Thoracic aorta (tissue), 2 donors: ENCODE measurements at places on chromosomes 3 and 15. TPM values are rescaled to one million over a fixed set of nuclear protein-coding genes. Genes with fewer than 3 reads are reported as not detected.

GRCh38 chr3:186365202-186365974 is 3.4 kb upstream of the DGKG start:
- peak overlapping the region; percentile 33 for H3K4me3 ChIP-seq
- DNase-seq: peak; percentile 51
- no peaks in the 10 kb centered on the region for H3K36me3 ChIP-seq
- H3K27ac ChIP-seq: peak overlapping the region; percentile 65

DNA sequence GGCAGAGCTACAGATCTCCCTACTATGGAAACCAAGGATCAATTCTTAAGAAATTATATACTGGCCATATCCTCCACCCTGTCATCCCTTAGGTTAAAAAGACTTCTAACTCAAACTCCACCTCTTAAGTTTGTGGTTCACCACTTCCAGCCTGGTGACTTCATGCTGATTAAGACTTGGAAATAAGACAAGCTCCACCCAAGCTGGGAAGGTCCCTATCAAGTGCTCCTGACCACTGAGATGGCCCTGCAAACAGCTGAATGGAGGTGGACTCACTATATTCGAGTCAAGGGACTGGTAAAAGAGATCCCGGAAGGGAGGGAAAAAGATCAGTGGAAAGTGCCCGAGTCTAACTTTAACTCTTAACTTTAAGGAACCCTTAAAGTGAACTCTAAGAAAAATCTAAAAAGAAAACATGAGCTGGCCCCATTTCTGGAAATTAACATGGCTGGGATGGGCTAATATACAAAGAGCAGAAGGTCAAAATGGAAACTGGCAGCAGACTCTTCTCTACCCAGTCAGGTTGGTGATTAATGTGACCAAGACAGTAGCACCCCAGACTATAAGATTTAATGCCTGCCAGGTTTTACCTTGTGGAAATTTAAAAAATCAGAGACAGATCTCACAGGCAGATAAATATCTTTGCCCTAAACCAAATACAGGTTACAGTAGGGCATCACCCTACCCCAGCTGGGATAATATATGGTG is 43.9 kb downstream of the PPCDC start:
- H3K4me1 ChIP-seq: peaks cover 34% of the 10 kb centered on the region
- H3K27ac ChIP-seq: peak overlapping the region; percentile 68
- no peak overlapping the region for H3K4me3 ChIP-seq
- H3K27me3 ChIP-seq: no peaks in the 10 kb centered on the region
- DNase-seq: no peak

MAP1A gene
- 29.8 TPM for total RNA-seq

MORC1 gene
- not detected for total RNA-seq

GRCh38 chr3:102059145-102059943 is 210.0 kb downstream of the NFKBIZ start:
- no peak overlapping the region for H3K4me3 ChIP-seq
- H3K27ac ChIP-seq: no peak overlapping the region
- DNase-seq: no peak
- H3K36me3 ChIP-seq: no peaks in the 10 kb centered on the region
- no peaks in the 10 kb centered on the region for H3K27me3 ChIP-seq

ITIH4 gene
- 50.6 TPM for total RNA-seq

GRCh38 chr3:24111711-24112110 is 166.6 kb downstream of the NR1D2 start:
- no peaks in the 10 kb centered on the region for H3K4me1 ChIP-seq
- H3K4me3 ChIP-seq: no peak overlapping the region
- no peaks in the 10 kb centered on the region for H3K36me3 ChIP-seq
- H3K27ac ChIP-seq: no peak overlapping the region

DNA sequence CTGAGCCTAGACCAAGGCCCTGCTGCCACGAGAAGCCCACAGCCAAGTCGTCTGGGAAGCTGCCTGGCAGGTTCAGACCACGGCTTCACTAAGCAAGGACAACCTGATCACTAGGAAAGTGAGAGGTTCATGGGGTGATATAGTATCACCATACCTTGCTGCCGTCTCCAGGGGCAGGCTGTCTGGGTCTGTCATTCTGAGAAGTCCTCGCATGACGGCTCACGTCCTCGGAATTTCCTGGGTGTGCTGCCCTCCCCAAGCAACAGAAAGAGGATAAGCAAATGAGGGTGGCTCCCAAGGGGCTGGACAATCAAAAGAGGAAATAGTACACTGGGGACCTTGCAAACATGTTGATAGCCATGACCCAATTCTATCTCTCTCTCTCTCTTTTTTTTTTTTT is 207.4 kb upstream of the IGF1R start:
- DNase-seq: no peak
- H3K27me3 ChIP-seq: no peaks in the 10 kb centered on the region
- H3K4me3 ChIP-seq: no peak overlapping the region
- no peaks in the 10 kb centered on the region for H3K36me3 ChIP-seq
- peaks cover 7% of the 10 kb centered on the region for H3K4me1 ChIP-seq

DNA sequence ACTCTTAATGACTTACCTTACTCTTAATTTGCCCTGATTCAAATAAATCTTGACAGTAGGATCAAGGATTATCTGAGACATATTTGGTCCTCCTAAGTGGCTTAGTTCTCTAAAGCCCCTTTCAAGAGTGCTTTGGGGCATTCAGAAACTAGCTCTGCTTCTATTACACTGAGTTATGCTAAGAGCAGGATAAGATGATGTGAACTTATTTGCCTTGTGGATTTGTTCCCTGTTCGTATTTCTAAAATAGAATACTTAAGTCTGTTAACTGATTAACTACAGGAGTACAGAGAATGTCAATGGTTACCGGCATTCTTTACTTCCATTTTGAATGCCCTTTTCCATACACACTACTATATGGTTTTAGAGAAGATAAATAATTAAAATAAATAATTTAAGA is 14.8 kb upstream of the FRMD4B start:
- H3K27ac ChIP-seq: no peak overlapping the region
- H3K27me3 ChIP-seq: no peaks in the 10 kb centered on the region
- no peaks in the 10 kb centered on the region for H3K4me1 ChIP-seq
- no peak for DNase-seq
- H3K4me3 ChIP-seq: no peak overlapping the region

- H3K27me3 ChIP-seq: no peaks in the 10 kb centered on the region
- H3K27ac ChIP-seq: no peak within 1 kb of the TSS
- H3K4me3 ChIP-seq: no peak within 1 kb of the TSS
- no peaks in the 10 kb centered on the region for H3K36me3 ChIP-seq
Measured at GRCh38 chr3:151873398-151873797, at the start of gene SUCNR1. SUCNR1 (plus strand) TSS chr3:151873643; CDS start chr3:151879893, 6,250 bp downstream.

BRK1 gene
- total RNA-seq: 126 TPM

CD276 gene
- 47.4 TPM for total RNA-seq

DNA sequence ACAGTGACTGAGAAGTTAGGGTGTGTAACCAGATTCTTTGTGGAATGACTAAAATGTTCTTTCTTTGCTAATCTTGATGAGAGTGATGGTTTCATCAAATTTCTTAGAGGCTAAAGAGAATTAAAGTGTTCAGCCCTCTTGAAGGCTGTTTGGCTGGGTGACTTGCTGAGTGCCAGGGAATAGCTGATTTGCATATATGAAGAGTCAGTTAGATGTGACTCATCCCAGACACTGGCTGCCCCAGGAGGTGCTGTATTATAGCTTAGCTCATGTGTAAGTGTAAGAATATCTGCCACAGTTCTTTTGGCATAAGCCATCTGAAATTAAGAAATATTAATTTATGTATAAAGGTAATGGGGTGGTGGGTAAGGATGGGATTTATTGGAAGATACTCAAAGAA is 535.1 kb downstream of the NLGN1 start:
- no peak for DNase-seq
- H3K27me3 ChIP-seq: no peaks in the 10 kb centered on the region
- H3K4me1 ChIP-seq: no peaks in the 10 kb centered on the region
- H3K4me3 ChIP-seq: no peak overlapping the region

GRCh38 chr3:170908235-170909116 is at the start of gene EIF5A2:
EIF5A2 (minus strand) TSS chr3:170908637; CDS start chr3:170907806, 831 bp downstream.
- no peaks in the 10 kb centered on the region for H3K36me3 ChIP-seq
- peak within 1 kb of the TSS; percentile 85 for H3K4me3 ChIP-seq
- peak within 1 kb of the TSS; percentile 67 for H3K27ac ChIP-seq
- H3K27me3 ChIP-seq: no peaks in the 10 kb centered on the region
- H3K4me1 ChIP-seq: peaks cover 13% of the 10 kb centered on the region

- H3K4me1 ChIP-seq: no peaks in the 10 kb centered on the region
- H3K27me3 ChIP-seq: no peaks in the 10 kb centered on the region
- DNase-seq: no peak
- H3K36me3 ChIP-seq: no peaks in the 10 kb centered on the region
- no peak overlapping the region for H3K4me3 ChIP-seq
Measured at GRCh38 chr3:74601793-74602192, 12.7 kb downstream of the CNTN3 start.

GOLGA6B gene
- total RNA-seq: not detected

- peaks cover 21% of the 10 kb centered on the region for H3K4me1 ChIP-seq
- H3K4me3 ChIP-seq: peak overlapping the region; percentile 92
- no peaks in the 10 kb centered on the region for H3K36me3 ChIP-seq
Measured at GRCh38 chr3:73622091-73622805, 2.5 kb downstream of the PDZRN3 start.

GABRG3 gene
- not detected for total RNA-seq

DNA sequence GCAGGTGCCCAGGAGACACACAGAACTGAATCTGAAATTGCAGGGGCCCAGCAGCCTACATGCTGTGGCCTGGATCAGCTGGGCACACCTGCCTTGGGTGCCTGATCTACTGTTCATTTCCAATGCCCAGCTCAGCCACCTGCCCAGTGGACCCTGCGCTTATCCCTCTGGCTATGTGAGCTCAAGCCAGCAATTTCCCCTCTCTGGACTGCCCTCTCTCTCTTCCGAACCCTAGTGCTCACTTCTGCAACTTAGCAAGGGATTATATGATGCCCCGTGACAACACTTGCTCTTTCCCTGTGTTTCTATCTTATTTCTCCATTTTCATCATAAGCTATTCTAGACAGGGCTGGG is 276.0 kb downstream of the UACA start:
- H3K4me1 ChIP-seq: no peaks in the 10 kb centered on the region
- DNase-seq: no peak
- H3K4me3 ChIP-seq: no peak overlapping the region
- H3K27me3 ChIP-seq: no peaks in the 10 kb centered on the region

DNA sequence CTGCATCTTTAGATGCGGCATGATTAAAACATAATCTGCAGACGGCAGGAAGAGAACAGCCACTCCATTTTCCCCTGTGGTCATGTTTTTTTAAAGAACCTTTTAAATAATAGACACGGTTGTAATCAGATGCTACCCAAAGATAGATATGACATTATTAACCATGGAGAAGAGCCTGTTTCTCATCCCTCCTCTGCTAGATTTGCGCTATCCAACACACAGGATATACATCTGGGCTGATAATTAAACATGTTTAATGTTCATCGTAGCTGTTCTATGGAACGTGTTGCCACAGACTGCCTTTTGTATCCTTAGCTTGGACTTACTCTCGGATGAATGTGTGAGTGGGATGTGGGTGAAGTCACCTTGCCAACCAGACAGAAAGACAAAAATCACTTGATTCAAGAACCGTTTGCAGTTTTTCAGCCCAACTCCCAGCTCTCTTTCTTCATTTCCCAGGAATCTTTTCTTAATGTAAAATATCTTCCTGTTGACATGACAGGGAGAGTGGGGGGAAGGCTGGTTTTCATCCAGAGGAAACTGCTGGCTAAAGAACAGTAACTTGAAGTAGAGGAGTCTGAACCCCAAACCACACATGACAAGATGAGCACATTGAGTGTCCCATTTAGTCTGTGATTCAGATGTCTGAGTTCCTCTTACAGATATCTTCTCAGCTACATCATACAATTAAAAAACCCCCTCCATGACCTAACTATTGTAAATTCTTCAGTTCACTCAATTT is 118.6 kb upstream of the PRICKLE2 start:
- no peak overlapping the region for H3K4me3 ChIP-seq
- H3K27ac ChIP-seq: no peak overlapping the region
- H3K27me3 ChIP-seq: no peaks in the 10 kb centered on the region
- no peak for DNase-seq

SKOR1 gene
- total RNA-seq: 0.78 TPM

SPTSSB gene
- not detected for total RNA-seq

PARP9 gene
- total RNA-seq: 31.8 TPM

P2RY14 gene
- 4.3 TPM for total RNA-seq

- H3K27me3 ChIP-seq: no peaks in the 10 kb centered on the region
- H3K27ac ChIP-seq: no peak overlapping the region
- no peaks in the 10 kb centered on the region for H3K4me1 ChIP-seq
- H3K36me3 ChIP-seq: no peaks in the 10 kb centered on the region
- H3K4me3 ChIP-seq: no peak overlapping the region
- no peak for DNase-seq
Measured at GRCh38 chr3:154849408-154849807, 230.7 kb upstream of the MME start.

GRCh38 chr15:43292375-43293078 is 25.8 kb upstream of the TGM5 start:
- H3K4me1 ChIP-seq: peaks cover 12% of the 10 kb centered on the region
- no peaks in the 10 kb centered on the region for H3K36me3 ChIP-seq

DNA sequence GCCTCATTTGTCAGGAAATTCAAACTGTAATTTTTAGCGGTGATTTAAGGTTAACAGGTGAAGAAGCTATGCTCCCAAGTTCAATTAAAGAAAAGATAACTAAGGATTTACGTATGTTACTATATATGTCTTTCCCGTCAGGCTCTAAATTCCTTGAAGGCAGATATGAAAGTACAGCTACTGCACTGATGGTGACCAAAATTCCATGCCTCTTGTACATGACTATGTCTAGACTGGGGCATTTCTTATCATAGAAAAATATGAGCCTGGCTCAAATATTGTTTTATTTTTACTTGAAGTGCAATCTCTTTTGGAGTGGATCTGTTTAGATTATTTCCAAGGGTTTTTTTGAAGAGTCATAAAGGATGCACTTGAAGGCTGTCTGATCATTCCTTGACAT is 647.1 kb upstream of the KCNMB2 start:
- peaks cover 14% of the 10 kb centered on the region for H3K4me1 ChIP-seq
- DNase-seq: no peak
- peak overlapping the region; percentile 72 for H3K27ac ChIP-seq
- H3K4me3 ChIP-seq: no peak overlapping the region
- H3K36me3 ChIP-seq: no peaks in the 10 kb centered on the region

GRCh38 chr3:156630773-156631093 is 43.7 kb upstream of the TIPARP start:
- no peak overlapping the region for H3K27ac ChIP-seq
- H3K4me3 ChIP-seq: no peak overlapping the region
- H3K27me3 ChIP-seq: no peaks in the 10 kb centered on the region
- DNase-seq: no peak
- peaks cover 13% of the 10 kb centered on the region for H3K4me1 ChIP-seq
- no peaks in the 10 kb centered on the region for H3K36me3 ChIP-seq

DNA sequence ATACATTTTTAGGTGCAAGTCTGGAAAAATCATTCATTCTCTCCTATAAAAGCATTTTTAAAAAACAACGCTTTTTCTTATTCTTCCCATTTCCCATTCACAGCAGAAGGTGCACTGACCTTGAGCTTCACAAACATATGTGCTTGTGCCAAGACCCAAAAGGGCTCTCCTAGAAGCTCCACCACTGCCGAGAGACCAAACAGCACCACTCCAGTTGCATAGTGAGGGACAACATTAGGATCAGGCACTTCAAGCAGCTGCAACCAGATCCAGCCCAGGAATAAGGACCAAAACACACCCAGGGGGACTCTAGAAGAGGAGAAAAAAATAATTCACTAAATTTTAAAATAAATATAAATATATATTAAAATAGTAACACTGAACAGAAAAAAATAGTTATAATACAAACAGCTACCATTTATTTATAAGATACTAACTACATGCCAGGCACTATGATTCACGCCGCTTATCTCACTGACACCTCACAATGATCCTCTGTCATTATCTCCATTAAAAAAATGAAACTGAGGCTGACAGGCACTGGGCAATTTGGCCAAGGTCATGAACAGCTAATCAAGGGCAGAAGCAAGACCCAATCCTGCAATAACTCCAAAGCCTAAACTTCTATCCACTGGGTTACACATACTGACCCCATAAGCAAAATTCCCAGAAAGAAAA is 7.8 kb downstream of the RFT1 start:
- no peaks in the 10 kb centered on the region for H3K4me1 ChIP-seq
- no peak for DNase-seq
- H3K27ac ChIP-seq: no peak overlapping the region
- H3K4me3 ChIP-seq: no peak overlapping the region
- peaks cover 60% of the 10 kb centered on the region for H3K36me3 ChIP-seq
- H3K27me3 ChIP-seq: no peaks in the 10 kb centered on the region
